ENCODE measurements at places on chromosomes 3 and 15. TPM values are rescaled to one million over a fixed set of nuclear protein-coding genes. Genes with fewer than 3 reads are reported as not detected.

The GOLGA8J gene
- not detected for polyA plus RNA-seq

DNA sequence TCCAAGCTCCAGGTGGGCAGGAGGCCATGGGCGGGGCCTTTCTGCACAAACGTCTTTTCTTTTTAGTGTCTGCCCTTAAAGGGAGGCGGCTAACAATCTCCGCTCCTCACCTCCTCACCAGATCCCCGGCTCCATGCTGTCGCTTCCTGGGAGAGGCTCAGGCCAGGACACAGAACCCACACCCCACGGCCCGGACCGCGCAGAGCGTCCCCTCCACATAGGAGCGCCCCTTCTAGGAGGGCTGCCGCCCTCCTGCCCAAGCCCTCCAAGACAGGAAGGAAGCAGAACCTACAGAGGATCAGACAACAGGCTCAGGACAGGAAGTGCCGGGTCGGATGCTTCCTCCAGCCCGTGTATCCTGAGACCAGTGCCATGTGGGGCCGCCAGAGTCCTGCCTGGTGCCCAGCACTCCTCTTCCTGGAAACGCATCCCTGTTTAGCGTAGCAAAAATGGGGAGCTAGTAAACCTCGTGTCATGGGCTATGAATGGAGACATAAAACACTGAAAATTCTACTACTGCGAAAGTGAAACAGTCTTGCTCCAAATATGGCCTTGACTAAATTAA is 83.2 kb upstream of the ATP10A start:
- DNase-seq: no peak

The PLSCR2 gene
- not detected for polyA plus RNA-seq

- peak; percentile 49 for DNase-seq
Observed at GRCh38 chr15:40339621-40339945, 1.2 kb downstream of the CCDC9B start.

DNA sequence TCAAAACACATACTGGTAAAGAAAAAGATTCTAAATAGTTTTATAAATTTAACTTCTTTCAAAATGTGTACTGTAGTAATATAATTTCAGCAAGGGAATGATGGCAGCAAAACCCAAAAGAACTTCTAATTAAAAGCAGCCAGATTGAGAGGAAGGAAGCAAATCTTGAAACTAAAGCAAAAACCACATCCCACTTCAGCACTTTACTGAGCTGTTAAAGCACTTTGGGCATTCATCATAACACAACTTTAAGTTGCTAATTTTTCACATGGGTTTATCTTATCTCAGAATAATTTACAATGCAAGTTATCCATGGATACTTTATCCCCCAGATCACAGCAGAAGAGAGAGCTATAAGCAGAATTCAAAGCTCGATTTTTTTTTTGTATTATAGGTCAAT is 6.0 kb downstream of the RFC4 start:
- DNase-seq: no peak

DNA sequence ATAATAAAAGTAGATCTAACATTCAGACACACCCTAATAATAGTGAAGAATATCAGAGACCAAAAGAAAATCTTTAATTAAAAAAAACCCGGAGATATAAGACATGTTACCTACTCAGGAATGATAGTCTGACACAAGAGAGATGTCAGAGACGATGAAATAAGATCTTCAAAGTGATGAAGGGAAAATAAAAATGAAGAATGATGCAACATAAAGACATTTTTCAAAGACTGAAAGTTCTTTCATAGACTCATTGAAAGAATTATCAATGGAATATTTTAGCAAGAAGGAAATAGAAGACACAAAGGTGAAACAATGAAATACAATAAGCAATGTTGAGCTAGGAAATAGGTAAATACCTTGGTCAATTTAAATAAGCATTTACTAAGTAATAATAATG is 19.6 kb downstream of the HCLS1 start:
- no peak for DNase-seq

The TRIM71 gene
- 0.06 TPM for polyA plus RNA-seq

GRCh38 chr3:152205097-152205593 is 63.6 kb upstream of the MBNL1 start:
- no peak for DNase-seq

- DNase-seq: no peak
Observed at GRCh38 chr3:73294537-73294936, 233.1 kb downstream of the EBLN2 start.

The KBTBD12 gene
- polyA plus RNA-seq: 0.12 TPM

DNA sequence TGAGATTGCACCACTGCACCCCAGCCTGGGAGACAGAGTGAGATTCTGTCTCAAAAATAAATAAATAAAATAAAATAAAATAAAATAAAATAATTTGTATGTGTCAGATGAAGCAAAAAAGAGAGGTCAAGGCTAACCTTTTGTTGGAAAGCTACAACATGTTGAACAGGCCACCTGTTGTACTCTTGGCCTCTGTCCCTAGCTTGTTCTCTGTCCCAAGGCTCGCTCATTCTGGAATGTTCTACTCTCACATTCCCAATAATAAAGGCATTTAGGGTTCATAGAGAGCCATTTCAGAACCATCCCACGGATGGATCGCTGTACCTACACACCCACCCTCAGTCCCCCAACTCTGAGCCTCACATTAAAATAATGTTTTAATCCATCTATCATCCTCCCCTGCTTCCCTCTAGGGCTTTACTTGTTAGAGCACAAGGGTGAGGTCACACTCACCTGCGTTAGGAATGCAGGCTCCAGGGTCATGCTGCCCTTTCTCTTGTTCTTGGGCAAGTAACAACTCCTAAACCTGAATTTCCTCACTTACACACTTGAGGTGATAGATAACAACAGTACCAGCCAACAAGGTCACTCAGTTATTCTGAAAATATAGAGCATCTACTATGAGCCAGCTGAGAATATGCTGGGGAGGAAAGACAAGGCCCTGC is 24.9 kb upstream of the KCTD6 start:
- DNase-seq: no peak

DNA sequence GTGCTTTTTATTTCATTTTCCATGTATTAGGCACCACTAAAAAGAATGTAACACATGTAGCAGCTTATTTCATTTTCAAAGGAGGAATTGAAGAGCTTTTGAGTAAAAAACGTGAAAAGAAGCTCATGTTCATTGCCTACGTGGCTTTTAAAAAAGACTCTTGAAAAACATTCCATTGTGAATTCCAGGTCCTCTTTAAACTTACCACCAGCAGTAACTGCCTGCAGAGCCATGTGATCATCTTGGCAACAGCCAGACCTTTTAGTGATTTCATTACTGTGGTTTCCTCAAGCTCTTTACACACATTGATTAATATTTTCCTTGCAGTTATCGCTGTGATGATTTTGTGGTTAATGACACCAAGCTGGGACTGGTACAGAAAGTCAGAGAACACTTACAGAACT is 43.8 kb upstream of the FBXL22 start:
- DNase-seq: no peak

GRCh38 chr3:60309539-60310268 is 941.5 kb downstream of the FHIT start:
- no peak for DNase-seq

The FBXL22 gene
- polyA plus RNA-seq: 6.3 TPM

The SLC15A2 gene
- polyA plus RNA-seq: 2.5 TPM

DNA sequence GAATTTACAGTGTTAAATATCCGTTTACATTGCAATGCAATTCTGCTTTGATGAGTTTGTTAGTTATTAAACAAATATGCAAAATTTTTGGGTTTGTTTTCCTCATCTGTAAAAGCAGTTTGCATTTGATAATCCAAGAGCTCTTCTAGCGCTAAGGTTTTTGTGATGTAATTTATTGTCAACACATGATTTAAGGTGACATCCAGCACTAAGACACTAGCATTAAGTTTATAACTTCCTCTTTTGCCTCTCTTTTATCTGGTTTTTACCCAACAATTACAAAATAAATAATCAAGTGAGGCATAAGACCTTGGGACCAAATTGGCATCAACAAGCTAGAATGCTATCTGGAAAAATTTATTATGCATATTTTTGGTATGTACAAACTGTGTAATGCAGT is 969 bp upstream of the DNAJC19 start:
- DNase-seq: no peak

DNA sequence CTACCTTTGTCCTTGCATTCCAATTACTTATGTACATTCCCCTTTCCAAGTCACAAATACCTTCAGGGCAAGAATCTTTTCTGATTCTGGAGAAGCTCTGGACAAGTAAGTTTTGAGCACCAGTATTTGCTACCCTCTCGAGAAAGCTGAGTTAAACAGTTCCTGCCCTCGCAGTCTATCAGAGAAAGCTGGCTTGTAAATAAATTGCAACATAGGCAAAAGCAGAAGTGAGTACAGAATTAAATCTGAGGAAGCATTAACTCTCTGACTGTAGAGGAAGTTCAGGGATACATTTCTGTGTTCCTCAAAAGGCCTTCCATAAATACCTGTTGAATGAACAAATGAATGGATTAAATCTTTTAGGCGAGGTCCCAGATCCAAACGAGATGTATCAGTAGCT is 1.2 kb downstream of the OSBPL11 start:
- no peak for DNase-seq

The TRPM1 gene
- not detected for polyA plus RNA-seq

The LRRC31 gene
- polyA plus RNA-seq: not detected

The LRRIQ4 gene
- polyA plus RNA-seq: 0.05 TPM

The RTF1 gene
- 57.1 TPM for polyA plus RNA-seq
